ENCODE measurements at places on chromosomes 16 and 17.

- no peak for DNase-seq
Measured at GRCh38 chr16:66651474-66651765, 45.1 kb downstream of the CMTM4 start.

DNA sequence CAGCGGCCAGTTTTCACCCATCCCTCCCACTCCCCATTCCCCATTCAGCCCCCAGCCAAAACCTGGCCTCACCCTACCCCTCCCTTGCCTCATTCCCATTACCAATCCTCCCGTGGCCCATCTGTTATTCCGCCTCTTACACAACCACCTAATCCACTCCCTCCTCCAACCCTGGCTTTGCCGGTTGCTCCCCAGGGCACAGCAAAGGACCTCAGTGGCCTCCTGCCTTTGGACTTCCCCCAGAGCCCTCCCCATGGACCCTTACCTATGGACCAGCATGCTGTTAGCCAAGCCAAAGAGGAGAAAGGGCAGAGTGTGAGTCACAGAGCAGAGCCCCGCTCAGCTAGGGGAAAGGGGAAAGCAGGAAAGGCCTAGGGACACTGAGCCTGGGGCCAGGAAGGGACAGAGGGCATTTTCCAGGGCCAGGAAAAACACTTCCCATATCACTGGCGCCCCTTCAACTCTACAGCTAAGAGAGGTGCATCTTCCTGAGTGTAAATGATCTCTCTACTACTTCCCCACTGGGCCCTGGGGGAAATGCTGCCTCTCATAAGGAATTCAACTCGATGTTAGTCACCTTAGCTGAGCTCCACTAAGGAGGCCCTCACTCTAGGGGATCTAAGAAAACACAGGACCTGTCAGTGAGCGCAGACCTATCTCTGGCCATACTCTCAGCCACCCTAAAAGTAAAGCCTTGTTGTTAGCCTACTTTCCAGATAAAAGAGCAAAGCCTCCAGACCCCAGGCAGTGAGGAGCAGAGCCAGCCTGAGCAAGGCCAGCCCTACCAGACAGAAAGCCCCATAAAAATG, 10.6 kb downstream of the PEMT start:
- DNase-seq: no peak

DNA sequence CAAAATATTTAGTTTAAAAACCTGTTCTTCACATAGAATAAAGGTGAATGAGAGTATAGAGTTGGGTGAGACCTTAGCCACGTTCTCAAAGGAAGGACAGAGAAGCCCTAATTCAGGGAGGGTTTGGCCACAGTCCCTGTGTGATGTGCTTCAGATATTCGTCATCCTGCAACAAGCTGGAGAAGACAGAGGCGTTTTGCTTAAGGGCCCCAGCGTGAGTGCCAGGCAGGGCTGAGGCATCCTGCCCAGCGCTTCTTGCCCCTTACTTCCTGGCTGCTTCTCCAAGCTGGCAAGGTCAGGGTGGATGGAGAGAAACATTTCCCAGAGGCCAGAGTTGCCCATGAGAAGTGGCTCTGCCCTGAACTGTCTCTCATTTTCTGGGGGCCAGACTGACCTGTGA, 46.9 kb downstream of the AXIN2 start:
- DNase-seq: no peak

- DNase-seq: no peak
Measured at GRCh38 chr16:53817812-53818550, 114.0 kb downstream of the FTO start.

GRCh38 chr17:1606352-1606985, 22.2 kb downstream of the SLC43A2 start:
- no peak for DNase-seq

DNA sequence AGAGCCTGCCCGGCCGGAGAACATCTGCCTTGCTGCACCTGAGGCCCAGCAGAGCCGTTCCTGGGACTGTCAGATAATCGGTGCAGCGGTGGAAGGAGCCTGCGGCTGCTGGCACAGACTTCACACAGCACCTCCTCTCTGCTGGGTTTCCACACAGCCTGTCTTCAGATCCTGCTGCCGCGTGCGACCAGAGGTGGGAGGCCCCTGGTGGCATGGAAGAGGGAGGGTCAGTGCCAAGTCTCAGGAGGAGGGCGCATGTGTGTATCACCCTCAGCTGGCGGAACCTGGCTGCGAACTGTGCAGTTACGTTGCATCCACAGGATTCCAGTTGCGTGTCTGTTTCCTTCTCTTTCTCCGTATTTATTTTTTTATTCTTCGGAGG, 3.3 kb downstream of the CDK5R1 start:
- no peak for DNase-seq

DNA sequence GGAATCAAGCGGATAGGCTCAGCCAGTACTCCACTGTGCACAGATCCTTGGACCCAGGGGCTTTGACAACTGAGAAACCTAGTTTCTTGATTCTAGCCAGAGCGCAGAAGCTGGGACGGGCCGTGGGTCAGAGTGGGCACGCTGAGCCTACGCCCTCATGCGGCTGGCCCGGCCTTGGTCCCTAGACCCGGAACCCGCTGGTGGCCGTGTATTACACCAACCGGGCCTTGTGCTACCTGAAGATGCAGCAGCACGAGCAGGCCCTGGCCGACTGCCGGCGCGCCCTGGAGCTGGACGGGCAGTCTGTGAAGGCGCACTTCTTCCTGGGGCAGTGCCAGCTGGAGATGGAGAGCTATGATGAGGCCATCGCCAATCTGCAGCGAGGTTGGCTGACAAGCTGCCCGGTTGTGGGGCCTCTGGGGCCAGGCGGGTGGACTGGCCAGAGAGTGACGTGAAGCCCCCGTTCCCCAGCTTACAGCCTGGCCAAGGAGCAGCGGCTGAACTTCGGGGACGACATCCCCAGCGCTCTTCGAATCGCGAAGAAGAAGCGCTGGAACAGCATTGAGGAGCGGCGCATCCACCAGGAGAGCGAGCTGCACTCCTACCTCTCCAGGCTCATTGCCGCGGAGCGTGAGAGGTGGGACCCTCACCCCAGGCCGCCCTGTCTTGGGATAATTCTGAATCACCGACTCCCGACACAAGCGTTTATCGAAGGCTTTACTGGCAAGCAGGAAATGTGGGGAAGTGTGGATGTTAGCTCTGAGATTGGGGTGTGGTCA, 946 bp downstream of the STUB1 start:
- DNase-seq: no peak

DNA sequence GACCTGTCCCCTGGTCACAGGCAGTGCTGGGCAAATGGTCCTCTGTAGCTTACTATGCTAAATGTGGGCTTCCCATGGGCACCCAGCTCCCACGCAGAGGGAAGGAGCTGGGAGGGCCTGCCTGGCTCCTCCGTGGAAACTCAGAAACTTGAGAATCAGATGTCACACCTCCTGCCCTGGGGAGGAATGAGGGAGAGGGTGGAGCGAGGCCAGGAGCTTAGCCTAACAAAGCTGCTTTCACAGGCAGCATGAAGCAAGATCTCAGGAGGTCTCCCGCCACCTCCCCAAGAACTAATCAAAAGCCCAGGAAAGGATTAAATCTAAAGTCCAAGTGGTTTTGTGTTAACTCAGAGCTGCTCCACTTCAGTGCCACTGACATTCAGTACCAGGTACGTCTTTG, 33.6 kb upstream of the XYLT2 start:
- DNase-seq: no peak

GRCh38 chr17:70168977-70169708, at the start of gene KCNJ2:
Gene KCNJ2, plus strand, starts transcription at chr17:70169532. Its CDS starts 5,508 bp downstream, at chr17:70175040.
- DNase-seq: peak; percentile 97

DNA sequence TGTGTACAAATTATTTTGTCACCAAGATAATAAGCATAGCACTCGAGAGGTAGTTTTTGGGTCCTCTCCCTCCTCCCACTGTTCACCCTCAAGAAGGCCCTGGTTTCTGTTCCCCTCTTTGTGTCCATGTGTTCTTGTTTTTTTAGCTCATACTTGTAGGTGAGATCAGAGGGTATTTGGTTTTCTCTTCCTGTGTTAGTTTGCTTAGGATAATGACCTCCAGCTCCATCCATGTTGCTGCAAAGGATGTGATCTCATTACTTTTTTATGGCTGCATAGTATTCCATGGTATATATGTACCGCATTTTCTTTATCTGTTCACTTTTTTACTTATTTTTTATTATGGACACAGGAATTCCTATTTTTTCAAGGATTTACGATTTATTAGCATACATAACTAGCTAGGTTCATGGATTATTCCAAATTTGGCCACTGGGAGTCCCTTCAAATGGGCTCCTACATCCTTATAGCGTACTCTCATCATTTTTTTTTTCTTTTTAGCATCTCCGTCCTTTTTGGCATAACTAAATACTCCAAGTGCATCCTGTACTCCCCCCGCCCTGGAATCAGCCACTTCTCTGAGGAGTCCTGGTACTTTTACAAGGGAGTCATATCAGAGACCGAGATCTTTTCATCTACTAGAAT, 7.3 kb downstream of the TADA2A start:
- no peak for DNase-seq

GRCh38 chr16:71610447-71610846, 15.5 kb upstream of the MARVELD3 start:
- no peak for DNase-seq

DNA sequence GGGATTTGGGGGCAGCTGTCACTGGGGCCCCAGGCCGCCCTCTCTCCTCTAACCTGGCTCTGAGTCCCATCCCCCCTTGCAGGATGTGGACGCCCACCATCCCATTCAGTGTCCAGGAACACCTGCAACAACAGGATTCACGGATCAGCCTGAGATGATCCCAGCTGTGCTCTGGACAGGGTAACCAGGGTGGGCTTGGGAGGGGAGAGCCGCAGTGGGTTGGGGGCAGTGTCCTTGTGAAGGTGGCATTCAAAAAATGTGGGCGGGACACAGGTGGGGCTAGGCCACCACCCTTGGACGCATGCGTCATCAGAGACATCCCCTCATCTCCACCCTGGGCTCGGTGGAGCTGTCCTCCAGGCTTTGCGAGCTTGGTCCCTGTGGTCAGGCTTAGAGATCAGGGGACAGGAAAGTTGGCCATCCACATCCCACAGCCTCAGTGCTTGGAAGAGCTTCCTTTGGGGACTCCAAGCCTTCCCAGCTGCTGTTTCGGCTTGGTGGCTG, 19.1 kb downstream of the DEXI start:
- DNase-seq: no peak

DNA sequence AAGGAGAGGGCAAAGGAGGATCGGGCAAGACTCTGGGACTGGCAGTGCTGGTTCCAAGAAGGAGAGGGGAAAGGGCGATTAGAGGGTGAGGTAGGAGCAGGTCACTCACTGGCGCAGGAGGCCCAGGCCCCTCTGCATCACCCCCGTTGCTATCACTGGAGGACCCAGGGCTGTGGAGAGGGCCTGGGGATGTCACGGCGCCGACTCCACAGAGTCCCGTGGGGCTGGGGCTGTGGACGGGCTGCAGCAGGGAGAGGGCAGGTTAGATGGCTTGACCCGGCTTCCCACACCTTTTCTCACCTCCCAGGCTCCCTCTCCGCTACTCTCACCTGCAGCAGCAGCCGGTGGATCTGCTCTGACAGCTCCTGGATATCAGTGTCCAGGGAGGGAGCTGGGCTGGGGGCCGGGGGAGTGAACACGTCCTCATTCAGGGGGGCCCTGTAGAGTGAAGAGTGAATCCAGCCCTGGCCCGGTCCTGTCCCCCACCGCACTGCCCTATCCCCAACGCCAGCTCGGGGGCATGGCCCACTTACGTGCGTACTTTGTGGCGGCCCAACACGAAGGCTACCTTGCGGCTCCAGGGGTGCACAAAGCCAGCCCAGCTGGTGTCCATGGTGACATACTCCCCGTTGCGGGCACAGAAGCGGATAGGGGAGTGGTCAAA, 4.9 kb downstream of the PER1 start:
- no peak for DNase-seq

Measured in NCI-H774 (cell line).